ENCODE measurements at places on chromosomes 12 and 14.

- DNase-seq = peak; percentile 16
These were observed 179.9 kb upstream of the ATF7IP start for GRCh38 chr12:14185427-14186192.

DNA sequence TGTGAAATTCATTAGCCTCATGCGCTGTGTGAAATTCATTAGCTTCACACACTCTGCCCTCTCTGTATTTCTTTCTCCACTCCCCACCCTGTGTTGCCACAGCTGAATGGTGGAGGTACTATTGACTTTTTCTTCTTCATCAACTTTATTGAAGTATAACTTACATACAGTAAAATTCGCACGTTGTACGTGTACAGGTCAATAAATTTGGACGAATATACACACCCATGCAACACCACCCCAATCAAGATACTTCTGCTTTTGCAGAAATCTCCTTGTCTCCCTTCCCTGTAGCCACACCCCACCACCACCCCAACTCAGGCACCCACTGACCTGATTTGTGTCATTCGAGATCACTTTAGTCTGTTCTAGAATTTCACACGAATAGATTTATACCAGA is 51.8 kb downstream of the FBXL14 start:
- no peak for DNase-seq

DNA sequence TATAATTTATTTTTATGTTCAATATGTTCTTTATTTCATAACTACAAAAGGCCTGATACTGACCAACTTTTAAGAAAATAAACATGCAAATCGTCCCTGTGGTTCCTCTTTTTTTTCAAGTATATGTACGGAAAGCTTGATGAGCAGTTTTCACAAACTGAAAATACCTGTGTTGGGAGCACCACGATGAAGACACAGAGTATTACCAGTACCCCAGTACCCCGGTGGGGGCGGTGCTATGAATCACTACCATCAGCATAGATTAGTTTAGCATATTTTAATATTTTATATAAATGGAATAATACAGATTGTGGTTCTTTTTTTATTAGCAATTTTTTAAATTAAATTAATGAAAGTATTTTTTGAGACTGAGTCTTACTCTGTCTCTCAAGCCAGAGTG is 7.0 kb downstream of the B4GALNT3 start:
- no peak for DNase-seq

DNA sequence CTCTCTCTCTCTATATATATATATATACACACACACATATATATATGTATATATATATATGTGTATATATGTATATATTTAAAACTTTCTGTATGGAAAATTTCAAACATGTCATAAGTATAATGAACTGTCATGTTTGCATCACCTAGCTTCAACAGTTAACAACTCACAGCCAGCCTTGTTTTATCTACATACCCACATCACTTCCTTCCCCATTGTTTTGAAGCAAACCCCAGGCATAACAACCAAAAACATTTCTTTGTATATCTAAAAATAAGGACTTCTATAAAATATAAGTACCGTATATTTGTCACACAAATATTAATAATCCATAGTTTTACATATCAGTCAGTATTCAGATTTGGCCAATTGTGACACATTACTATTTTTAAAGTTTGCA is 57.4 kb downstream of the PAPOLA start:
- no peak for DNase-seq

DNA sequence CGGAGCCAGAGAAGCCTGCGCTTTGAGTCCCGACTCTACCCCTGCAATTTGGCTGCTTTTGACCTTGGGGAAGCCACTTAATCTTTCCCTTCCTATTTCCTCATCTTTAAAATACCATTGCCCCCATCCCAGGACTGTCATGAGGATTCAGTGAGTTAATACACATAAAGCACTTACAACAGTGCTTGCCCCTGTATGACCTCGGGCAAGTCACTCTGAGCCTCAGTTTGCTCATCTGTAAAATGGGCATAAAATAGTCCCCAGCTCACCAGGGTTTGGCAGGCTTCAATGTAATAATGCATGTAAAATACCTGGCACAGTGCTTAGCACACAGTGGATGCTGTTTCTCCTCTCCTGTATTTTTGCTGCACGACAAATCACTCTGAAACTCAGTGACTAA is 278.7 kb upstream of the PWP1 start:
- DNase-seq = no peak

DNA sequence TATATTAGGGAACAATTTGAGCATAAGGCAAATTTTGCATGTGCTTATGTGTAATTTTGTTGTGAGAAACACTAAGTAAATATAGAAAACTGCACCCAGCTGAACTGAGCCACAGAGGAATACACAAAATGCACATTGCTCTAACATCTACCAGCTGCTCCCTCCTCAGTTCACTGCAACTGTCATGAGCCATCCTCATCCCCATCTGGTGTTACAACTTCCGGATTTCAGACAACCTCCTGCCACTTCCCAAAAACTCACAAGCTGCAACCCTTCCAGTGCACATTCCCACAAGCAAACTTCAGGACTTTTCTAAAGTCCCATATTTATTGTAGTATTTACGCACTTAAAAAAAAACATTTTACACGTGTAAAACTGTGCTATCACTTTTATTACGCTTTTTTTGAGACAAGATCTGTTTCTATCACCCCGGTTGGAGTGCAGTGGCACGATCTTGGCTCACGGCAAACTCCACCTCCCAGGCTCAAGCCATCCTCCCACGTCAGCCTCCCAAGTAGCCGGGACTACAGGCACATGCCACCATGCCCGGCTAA is 169.1 kb upstream of the TBX3 start:
- DNase-seq = no peak

- DNase-seq = no peak
These were observed 108.8 kb downstream of the TXNDC16 start for GRCh38 chr14:52443506-52443905.

GRCh38 chr12:90211017-90211416 is 502.4 kb upstream of the ATP2B1 start:
- peak; percentile 93 for DNase-seq

DNA sequence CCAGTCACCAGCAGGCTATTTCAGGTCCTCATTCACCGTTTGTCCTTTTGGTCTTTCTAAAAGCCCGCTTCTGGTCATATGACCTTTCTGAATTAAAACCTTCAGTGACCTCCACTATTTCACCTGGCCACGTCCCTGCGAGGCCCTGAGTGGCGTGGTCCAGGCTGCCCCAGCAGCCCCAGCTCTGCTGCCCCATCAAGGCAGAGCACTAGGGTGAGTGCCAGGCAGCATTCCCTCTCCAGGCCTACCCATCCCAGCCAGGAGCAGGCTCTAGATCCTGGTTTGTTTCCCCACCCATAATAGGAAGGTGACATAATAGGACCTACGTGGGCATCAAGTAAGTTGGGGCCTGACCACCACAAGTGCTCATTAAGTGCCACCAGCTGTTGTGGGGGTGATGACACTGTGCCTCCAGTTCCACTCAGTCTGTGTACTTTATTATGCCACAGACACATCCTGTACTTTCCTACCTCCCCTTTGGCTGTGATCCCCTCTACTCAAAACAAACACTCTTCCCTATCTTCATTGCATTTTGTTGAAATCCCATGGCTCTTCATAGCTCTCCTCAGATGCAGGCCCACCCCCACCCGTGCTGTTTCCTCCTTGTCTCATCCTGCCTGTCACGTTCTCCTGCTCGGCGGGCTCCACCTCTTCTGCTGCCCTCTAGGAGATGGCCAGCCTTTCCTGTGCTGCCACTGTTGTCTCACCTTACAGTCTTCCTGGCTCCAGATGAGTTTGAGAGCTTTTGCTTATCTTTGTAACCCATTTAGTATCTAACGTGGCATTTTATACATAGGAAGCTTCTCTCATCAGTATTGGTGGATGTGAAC is 21.4 kb downstream of the CKB start:
- DNase-seq = no peak

GRCh38 chr12:77315407-77315806 is 250.0 kb upstream of the E2F7 start:
- no peak for DNase-seq

- no peak for DNase-seq
These were observed 438.4 kb upstream of the DCN start for GRCh38 chr12:91620992-91621391.

DNA sequence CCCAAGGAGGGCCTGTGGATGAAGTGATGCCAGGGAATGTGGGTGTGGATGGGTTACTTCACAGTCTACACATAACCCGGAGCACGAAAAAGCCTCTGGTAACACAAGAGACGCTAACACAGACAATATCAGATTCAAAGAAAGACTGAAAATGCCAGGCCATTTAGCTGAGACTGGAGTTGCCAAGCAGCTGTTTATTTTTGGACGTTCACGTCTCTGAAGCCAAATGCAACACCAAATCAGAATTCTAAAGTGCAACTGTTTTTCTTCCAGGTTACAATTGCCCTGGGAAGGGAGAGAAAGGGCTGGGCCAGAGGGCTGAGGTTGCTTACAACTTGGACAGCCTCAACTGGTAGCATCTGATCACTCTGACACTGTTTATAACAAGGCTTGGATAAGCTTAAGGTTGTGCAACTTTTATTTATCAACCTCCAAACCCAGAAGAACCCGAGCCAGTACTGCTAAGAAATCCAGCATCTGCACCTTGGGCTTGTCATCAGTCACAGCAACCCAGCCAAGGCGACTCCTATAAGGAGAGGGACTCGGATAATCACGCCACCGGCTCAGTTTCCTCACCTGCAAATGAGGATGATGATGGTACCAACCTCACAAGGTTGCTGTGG is 24.8 kb downstream of the NUAK1 start:
- DNase-seq = no peak

GRCh38 chr12:67940780-67941243 is 48.4 kb upstream of the IFNG-AS1 start:
- DNase-seq = peak; percentile 56

GRCh38 chr12:39125566-39125965 is 220.2 kb upstream of the CPNE8 start:
- DNase-seq = no peak

DNA sequence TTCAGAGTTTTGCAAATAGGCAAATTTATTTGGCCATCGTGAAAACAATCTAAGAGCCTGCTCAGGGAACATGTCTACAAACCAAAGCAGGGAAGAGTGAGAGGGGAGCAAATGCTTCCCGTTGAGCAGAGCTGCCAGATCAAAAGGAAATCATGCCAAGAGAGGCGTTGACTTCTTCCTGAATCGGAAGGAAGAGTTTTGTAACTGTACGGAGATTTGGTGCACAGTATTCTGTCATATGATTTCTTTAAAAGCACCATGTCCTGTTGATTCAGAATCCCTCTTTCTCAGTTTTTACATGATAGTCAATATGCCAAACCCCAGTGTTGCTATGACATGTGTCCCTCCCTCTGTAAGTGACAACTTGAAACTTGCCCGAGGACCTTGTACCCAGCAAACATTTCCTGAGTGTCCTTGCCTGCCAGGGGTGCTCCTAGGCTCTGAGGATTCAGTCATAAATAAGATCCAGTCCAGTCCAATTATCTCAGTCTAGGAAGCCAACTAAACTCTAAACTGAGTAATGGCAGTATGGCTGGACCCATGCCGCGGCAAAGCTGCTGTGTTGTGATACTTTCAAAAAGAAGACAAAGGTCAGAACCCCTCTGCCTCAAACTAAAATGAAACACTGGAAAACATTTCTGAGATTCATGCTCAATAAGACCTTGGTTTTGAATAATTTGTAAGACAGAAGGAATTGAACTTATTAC is 300.1 kb upstream of the FKBP4 start:
- DNase-seq = no peak

DNA sequence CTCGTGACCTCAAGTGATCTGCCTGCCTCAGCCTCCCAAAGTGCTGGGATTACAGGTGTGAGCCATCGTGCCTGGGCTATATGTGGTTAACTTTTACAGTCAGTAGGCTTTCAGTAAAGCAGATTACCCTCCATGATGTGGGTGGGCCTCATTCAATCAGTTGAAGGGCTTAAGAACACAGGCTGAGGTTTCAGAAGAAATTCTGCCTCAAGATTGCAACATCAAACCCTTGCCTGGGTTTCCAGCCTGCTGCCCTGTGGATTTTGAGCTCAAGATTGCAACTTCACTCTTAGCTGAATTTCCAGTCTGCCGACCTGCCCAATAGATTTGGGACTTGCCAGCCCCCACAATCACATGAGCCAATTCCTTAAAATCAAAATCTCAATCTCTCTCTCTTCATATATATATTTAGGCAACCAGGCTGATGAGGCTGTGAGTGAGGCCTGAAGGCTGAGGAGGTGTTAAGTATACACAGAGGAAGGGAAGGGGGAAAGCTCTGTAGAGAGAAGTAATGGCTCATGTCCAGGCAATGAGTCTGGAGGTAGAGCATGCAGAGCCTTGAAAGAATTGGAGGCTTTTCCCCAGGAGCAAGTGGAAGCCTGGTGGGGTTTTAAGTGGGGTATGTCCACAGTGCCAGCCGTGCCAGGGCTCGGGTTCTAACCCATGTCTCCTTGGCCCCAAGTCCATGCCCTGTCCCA is 33.3 kb upstream of the ACTN1 start:
- DNase-seq = no peak

DNA sequence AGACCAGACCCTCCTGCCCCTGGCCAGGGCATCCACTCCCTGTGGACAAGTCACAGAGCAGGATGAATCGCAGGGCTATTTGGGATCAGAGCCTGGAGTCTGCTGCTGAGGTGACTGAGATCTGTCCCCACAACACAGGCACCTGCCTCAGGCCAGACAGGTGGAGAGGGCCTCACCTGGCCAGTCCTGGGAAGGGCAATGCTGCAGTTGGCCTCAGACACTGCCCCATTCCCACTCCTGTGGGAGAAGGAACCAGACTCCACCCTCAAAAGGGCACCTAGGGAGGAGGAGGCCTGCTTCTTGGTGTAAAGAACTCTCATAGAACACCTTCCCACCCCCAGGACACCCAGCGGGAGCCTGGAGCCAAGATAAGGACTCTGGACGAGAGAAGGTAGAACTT is 48.3 kb upstream of the PLEKHG6 start:
- DNase-seq = no peak

GRCh38 chr12:68809190-68810026 is 1.4 kb downstream of the MDM2 start:
- no peak for DNase-seq

GRCh38 chr12:103840462-103840875 is 565 bp downstream of the NT5DC3 start:
- peak; percentile 36 for DNase-seq

- no peak for DNase-seq
These were observed 83.8 kb downstream of the SPTB start for GRCh38 chr14:64795921-64796320.

GRCh38 chr12:123614531-123614930 is 12.6 kb downstream of the DDX55 start:
- peak; percentile 13 for DNase-seq

- DNase-seq = no peak
These were observed 114.5 kb downstream of the EGLN3 start for GRCh38 chr14:33836203-33836899.

Measured in HT1080 (cell line).